ENCODE measurements at places on chromosomes 5 and 9.

GRCh38 chr9:84303061-84303460, 37.5 kb downstream of the SLC28A3 start:
- DNase-seq, result no peak

GRCh38 chr9:15369238-15369637, 53.4 kb upstream of the SNAPC3 start:
- no peak for DNase-seq

GRCh38 chr9:85420750-85421149, 321.0 kb downstream of the AGTPBP1 start:
- DNase-seq, result no peak

DNA sequence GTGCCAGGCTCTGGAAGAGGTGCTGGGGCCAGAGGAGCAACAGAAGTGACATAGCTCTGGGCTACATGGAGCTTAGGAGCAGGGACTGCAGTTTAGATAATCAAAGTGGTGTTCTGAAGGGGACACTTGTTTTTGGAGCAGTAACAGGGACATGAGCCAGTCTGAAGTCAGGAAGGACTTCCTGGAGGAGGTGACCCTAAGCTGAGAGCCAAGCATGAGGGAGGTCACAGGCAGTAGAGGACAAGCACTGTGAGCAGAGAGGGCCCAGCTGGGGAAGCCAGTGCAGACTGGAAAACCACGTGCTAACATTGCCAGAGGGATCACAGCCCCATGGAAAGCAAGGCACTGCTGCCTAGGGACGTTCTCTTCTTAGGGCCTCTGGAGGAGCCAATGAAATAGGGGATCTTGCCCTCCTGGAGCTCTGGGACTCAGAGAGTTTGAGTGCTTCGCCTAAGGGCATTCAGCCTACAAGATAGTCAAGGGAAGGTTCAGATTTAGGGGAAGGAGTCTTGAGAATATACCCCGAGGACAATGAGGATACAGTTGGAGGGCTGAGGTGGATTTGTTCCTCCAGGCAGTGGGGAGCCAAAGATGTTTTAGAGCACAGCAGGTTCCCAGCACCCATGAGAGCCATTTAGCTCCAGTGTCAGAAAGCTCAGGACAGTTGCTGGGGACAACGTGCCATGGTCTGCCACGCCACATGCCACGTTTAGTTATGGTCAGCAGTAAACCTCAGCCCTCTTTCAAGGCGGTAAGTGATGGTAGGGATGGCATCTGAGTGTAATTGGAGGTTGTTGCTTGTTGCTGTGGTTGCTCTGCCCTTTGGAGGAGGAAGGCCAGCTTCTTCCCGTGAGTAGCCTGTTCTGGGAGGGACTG, 40.5 kb upstream of the SH3PXD2B start:
- DNase-seq, result no peak

GRCh38 chr5:143182901-143183820, 220.3 kb downstream of the NR3C1 start:
- no peak for DNase-seq

- no peak for DNase-seq
These were observed 47.3 kb upstream of the SUB1 start for GRCh38 chr5:32538031-32538547.

DNA sequence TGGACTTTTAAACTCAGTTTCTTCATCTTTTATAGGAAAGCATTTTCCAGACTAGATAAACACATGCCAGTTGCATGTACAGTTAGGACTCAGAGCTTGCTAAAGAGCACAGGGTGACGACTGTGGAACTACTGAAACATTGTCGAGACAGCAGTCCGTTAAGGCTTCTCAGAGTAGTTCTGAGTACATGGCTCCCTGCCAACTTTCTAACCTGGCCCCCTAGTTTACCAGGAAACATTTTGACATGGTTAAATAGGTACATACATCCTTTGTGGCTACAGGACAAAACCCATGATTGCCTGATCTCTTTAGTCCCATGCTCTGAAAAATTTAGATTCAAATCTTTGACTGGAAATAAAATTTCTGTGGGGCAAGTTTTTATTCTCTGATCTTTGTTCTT, 129.7 kb downstream of the SLF1 start:
- DNase-seq, result no peak

DNA sequence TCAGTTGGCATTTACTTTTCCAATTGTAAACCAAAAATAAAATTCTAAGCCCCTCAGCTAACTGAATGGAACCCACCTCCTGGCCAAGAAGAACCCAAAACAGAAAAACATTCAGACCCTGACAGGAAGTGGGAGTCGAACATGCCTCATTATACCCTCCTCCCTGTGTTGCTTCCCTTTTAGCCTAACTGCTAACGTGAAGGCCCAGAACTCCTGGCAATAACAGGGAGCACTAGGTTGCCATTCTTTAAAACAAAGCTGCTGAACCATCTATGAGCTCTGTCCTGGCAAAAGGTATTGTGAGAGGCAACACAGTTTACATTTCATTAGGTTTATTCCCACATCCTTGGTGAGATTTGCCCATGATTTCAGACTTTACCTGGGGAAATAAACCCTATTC, 481.4 kb downstream of the CHSY3 start:
- no peak for DNase-seq

DNA sequence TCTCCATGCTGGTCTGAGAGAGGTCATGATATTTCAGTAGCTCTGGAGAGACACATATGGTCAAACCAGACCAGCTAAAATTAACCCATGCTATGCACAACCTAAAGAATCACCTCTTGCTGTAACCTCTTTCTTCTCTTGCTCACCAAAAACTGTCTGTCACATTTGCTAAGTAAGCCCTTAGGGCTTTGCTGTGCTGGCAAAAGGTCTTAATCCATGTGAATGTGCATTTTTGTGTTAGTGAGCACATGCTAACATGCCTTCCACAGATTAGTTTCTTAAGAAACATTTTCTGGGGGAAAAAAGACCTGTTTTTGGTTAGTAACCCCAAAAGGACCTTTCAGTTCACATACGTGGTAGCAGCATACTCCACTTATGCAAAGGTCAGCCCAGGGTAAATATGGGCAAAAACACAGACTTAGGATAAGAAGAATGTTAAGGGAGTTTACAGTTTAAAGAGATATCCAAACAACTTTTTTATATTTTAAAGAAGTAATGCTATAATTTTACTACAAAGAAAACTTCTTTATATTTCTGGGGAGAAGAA, 124.2 kb upstream of the CCDC152 start:
- no peak for DNase-seq

GRCh38 chr9:130320723-130321481, 55.3 kb downstream of the HMCN2 start:
- DNase-seq, result peak; percentile 92

GRCh38 chr5:107324071-107324470, 346.7 kb downstream of the EFNA5 start:
- DNase-seq, result no peak

DNA sequence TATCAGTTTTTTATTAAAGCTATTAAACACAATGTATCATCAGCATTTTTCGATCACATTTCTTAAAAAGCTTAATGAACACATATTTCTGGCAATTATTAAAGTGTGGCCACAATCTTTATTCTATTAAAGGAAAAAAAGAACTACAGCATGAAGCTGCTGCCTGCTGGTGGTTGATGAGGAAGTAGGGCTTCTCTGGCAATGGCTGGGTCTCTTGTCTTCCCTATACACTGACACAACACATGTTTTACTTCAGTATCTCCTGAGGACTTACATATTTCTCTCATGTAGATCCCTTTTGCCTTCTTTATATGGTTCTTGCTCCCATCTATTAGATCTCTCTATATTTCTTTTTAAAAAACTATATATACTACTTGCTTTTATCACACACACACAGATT, 590.7 kb downstream of the RAB3C start:
- DNase-seq, result peak; percentile 46

DNA sequence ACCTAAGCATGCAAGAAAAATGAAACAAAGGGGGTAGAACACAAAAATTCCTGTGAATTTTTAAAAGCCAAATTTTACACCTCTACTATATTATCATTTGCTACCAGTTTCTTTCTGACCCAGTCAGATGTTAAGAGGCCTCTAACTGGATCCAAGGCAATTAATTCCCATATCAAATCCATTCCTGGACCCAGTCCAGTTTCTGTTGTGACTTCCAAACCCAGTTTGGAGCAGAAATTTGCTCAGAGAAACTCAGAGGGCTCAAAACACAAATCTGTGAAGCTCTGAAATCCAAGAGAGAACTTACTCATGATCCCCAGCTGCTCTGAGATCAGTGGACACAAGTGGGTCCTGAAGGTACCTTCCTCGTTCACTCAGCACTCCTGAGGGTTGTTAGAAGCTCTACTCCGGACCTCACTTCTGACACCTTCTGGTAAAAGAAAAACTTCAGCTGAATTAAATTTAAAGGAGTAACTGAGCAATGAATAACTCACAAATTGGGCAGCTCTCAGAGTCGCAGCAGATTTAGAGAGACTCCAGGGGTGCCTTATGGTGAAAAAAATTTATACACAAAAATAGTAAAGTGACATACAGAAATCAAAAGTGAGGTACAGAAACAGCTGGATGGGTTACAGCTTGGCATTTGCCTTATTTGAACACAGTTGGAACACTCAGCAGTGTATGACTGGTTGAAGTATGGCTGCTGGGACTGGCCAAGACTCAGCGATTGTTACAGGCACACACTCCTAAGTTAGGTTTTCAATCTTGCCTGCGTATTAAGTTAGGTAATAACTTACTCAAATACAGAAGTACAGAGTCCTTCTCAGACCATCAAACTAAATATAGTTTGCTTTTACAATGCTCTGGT, 32.4 kb downstream of the INSL4 start:
- DNase-seq, result peak; percentile 50
